NCI-H2171 (cell line): ENCODE measurements at places on chromosomes 6 and 20.

- no peak for DNase-seq
Measured at GRCh38 chr20:21607971-21608725, 94.3 kb upstream of the NKX2-2 start.

- DNase-seq: no peak
Measured at GRCh38 chr6:343960-344815, 47.4 kb upstream of the IRF4 start.

DNA sequence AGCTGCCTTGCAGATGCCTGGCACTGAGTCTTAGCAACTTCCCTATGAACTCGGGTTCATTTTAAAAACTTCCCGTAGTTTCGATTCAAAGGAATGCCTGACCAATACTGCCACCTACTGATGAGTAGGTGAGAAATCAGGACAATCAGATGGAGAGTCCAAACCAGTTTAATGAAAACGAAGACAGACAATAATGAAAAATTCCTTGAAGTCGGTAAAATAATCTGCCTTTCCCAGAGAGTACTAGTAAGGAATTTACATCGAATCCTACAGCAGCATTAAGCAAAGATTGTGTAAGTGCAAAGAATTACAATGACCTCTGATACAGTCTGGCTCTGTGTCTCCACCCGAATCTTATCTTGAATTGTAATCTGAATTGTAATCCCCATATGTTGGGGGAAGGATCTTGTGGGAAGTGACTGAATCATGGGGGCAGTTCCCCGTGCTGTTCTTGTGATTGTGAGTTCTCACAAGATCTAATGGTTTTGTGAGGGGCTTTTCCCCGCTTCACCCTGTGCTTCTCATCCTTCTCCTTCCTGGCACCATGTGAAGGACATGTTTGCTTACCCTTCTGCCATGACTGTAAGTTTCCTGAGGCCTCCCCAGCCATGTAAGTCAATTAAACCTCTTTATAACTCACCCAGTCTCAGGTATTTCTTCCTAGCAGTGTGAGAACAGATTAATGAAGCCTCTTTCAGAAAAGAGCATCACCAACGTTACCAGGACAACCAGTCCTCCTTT lies 134.4 kb downstream of the ARHGAP18 start:
- no peak for DNase-seq

- DNase-seq: no peak
Measured at GRCh38 chr20:3229798-3230197, 9.2 kb downstream of the SLC4A11 start.

- no peak for DNase-seq
Measured at GRCh38 chr6:104606361-104606760, 253.4 kb downstream of the HACE1 start.

GRCh38 chr6:6699741-6700367 lies 111.3 kb downstream of the LY86 start:
- peak; percentile 94 for DNase-seq

- no peak for DNase-seq
Measured at GRCh38 chr6:11367638-11368199, 135.3 kb upstream of the NEDD9 start.

DNA sequence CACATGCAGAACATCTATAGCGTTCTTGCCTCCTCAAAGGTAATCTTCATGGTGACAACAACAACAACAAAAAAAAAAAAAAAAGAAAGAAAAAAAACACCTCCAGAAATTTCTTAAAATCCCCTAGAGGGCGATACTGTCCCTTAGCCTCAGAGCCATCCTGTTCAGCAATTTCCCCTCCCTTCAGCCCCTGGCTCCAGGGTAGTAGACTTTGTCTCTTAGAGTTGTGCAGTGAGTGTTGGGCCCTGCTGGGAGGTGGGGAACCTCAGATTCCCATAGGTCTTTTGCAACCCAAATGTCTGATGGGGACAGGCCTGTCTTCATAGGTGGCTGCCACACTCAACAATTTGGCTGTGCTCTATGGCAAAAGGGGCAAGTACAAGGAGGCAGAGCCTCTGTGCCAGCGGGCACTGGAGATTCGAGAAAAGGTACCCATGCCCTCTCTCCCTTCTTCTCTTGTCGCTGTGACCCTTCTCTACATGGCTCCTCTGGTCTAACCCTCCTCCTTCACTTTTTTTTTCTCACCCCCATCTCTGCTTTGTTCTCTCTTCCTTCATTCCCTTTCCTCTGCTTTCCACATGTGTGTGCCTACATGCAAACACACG lies 6.0 kb upstream of the PTK7 start:
- no peak for DNase-seq

DNA sequence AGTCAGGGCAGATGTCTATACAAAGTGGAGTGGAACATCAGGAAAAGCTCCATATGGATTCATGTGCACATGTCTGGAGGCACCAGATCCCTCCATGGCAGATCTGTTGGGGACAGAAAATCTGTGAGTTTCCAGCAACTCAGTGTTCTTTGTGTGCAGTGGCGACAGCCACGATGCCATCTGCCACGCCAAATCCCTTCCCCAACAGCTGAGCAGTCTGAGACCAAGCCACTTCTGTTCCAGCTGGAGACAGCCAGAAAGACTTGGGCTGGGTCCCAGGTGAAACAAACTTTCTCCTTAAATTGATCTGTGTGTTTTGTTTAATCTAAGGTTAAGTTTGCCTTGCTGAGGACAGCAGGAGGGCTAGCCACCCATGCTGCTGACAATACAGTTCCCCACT lies 22.9 kb downstream of the FKBP1A start:
- peak; percentile 75 for DNase-seq

GRCh38 chr6:41425511-41425910 lies 90.1 kb downstream of the NCR2 start:
- no peak for DNase-seq
